Stimulated activated CD8-positive, alpha-beta memory T cell treated with anti-CD3 and anti-CD28 coated beads, Interleukin-7, amount 100 ng/mL, for 1 hour (primary cell): ENCODE measurements at places on chromosomes 7 and 10.

GRCh38 chr7:112080978-112081377 lies 125.2 kb downstream of the DOCK4 start:
- no peak for DNase-seq

DNA sequence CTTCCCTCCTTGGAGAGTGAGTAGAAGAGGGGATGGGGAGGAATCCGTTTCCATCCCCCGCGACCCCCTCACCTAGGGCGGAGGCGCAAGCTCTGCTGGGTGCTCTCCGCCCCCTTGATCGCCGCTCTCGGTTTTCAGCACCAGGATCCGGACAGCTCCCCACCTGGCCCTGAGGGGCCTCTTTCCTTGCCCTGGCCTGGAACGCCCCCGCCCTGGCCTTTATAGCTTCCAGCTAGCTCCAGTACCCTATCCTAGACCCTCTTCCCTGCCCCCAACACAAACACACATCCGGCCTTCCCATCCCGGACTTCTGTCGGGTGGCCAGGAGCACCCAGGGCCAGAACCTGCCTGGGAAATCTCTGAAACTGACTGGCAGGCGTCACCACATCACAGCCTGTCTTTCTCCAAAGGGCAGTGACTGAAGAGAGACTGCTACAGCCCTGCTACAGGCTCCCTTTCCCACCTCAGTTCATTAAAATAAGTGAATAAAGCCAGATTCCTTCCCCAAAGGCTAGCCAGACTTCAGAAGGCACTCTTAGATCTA lies 72.3 kb upstream of the LEP start:
- DNase-seq: no peak

DNA sequence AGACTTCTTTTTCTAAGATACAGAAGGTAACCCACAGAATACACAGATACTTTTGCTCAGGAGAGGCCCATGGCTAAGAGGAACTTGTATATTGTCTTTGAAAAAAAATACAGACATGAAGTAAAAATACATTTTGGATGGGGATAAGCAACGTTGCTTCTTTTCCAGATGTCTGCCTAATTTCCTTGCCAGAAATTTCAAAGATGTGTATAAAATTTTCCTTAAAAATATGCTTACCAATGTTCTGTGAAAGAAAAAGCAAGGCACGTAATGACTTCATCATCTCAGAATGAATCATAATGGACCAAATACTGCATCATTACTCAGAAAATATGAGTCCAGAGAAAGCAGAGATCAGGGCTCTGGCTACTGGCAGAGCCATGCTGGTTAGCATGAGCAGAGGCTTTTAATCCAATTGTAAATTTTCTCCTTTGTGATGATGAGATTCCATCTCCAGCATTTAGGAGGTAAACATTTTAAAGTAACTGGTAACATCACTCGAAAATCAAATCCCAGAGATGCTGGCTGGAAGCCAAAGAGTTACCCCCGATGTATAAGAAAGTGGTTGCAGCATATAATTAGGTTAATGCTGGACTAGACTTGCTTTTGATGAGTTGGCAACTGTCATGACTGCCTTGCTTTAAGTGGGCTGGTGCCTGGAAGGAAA lies 272.5 kb downstream of the SEMA3A start:
- no peak for DNase-seq

GRCh38 chr10:95122736-95123135 lies 53.4 kb upstream of the CYP2C8 start:
- DNase-seq: no peak

DNA sequence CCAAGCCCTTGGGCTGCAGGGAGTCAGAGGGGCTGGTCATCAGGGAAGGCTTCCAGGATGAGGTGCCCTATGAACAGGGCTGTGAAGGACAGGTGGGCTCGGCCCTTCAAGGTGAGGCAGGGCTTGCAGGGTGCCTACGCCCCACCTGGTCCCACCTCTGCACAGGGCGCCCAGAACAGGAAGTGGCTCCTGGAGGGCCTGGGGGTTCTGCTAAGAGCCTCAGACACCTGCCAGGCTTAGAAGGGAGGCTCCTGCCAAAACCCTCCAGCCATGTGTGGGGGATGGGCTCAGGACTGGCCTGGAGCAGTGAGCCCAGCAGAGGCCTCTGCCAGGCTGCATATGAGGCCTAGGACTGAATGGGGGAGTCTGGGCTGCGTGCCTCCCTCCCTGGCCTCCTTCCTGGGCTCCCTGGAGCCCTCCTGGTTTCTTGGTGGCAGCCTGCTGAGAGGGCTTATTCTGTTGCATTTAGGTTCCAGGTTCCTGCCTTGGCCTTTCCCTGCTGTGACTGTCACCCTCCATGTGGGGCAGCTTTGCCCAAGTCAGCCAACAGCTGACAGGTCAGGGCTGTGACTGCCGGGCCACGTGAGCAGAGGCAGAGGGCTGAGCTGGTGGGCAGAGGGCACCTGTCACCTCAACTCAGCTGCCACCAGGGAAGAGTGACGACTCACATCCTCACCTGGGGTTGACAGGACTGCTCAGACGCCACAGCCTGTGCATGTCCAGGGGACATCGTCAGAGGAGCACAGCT lies 45.2 kb upstream of the MSMB start:
- no peak for DNase-seq

GRCh38 chr7:121447243-121447910 lies 51.3 kb upstream of the FAM3C start:
- DNase-seq: no peak
